Dermis microvascular lymphatic vessel endothelial cell (primary cell): ENCODE measurements at places on chromosomes 1 and 21. TPM values are rescaled to one million over a fixed set of nuclear protein-coding genes. Genes with fewer than 3 reads are reported as not detected.

The SYCP1 gene
- not detected in 2 replicates for total RNA-seq

- no peak for DNase-seq
These were observed 40.1 kb downstream of the SERTAD4 start for GRCh38 chr1:210272666-210273065.

GRCh38 chr1:168520052-168520751 lies 23.6 kb downstream of the XCL2 start:
- no peak for DNase-seq

The OR10Z1 gene
- total RNA-seq: not detected in 2 replicates

DNA sequence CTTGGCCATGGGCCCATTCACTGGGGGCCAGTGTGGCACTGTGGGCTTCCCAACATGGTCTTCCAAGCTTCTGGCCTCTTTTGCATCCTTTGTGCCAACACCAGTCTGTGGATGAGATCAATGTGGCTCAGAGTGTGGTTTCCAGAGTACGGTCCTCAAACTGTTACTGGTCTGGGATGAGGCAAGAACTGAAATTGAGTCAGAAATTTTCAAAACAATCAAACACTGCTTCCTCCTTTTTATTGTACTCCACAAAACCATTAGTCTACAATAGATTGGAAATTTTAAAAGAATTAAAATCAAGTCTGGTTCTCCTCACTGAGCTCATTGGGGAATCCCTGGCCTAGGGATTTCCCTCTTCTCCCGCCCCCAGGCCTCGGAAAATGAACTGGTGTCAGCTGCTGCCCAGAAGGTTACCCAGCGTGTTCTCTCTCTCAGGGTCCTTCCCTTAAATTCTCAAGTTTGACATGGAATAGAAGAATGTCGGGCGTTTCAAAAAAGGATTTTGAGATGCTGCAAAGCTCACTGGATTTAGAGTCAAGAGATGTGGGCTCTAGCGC lies 222.0 kb downstream of the SDCCAG8 start:
- DNase-seq: no peak

- DNase-seq: no peak
These were observed 16.3 kb upstream of the IFNLR1 start for GRCh38 chr1:24203404-24203803.

The HPCAL4 gene
- not detected in 2 replicates for total RNA-seq

- DNase-seq: no peak
These were observed 37.1 kb upstream of the CYP4B1 start for GRCh38 chr1:46761740-46762139.

The VTCN1 gene
- not detected in 2 replicates for total RNA-seq

DNA sequence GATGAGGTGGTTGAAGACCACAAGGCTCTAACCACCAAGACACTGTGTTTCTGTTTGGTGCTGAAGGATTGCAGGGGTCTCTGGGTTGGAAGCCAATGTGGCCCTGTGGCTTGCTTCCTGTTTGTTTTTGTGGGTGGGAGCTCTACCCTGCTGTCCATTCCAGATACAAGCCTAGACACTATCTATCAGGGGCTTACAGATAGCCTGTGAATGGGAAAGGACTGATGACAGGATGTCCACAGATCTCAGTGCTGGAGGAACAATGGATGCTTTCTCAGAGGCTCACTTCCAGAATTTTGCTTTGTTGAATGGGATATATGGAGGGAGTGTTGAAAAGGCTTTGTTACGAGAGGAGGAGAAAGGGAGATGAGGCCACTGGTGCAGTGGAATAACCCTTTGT lies 69.7 kb downstream of the NOS1AP start:
- no peak for DNase-seq

The ANXA9 gene
- total RNA-seq: not detected in 2 replicates

The SYPL2 gene
- under 0.01 TPM in 1 of 2 replicates, not detected in the other for total RNA-seq

The CACNA1S gene
- not detected in 2 replicates for total RNA-seq

DNA sequence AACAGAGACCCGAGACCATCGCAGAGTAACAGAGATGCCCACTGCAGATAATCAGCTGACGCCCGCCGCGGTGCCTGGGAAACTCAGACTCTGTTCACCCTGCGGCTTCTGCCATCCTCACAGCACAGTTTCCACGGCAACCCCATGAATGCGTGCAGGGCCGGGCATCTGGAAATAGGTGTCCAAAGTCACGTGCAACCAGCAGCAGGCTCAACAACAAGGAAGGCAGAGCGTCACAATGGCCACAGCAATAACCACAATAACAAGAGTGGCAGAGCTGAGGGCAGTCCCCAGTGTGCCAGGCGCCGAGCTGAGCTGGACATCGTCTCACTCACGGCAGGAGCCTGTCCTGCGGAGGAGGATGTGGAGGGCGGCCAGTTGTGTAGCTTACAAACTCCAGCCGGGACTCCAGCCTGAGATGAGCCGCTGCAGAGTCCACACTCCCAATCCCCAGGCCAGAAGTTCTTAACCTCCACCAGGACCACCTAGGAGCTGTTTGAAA lies 102.0 kb downstream of the CRYAA start:
- DNase-seq: no peak

The CNR2 gene
- total RNA-seq: not detected in 2 replicates

The CD247 gene
- under 0.01 and 0.13 TPM in 2 replicates for total RNA-seq

The MIER1 gene
- total RNA-seq: 19.4 and 20.7 TPM in 2 replicates

DNA sequence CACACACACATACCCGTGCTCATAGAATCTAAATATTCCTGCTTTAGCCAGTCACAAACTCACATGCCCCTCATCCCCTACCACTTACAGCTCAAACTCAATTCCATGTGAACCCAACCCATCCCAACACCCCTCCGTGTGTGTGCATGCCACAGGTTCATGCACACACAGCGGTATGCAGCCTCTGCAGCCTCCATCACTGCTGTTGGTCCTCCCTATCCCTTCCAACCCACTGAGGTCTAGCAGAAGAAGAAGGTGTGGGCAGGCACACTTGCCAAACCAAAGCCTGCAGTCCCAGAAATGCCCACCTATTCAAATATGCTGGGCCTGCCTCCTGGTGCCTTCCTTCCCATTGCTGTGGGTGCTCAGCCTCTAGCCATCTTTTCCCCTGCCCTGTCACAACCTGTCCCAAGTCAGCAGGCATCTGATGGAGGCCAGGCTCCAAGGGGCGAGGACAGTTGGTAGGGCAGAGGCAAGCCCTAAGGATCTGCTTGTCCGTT lies 26.2 kb downstream of the SLC2A1 start:
- no peak for DNase-seq

The HTR1D gene
- total RNA-seq: 0.13 TPM in 2 replicates

The GLUL gene
- total RNA-seq: 312 and 484 TPM in 2 replicates

The RHEX gene
- not detected in 2 replicates for total RNA-seq

DNA sequence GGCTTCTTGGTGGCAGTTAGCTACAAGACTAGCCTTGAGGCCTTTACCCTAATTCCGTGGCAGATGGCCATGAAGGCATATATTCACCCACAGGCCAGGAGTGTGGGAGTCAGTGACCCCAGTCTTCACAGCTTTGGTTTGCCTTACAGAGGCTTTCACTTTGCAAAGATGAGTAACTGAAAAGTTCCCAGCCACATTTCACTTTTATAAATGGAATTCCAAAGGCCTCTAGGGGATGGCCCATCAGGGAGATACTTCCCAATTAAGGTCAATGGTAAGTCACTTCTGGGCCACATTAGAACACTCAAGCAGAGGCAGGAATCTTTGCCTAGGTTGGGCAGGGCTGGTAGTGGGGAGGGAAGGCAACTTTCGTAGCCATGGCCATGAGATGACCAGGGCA lies 13.1 kb upstream of the HEYL start:
- DNase-seq: no peak

The KLHL20 gene
- 27.7 and 34.5 TPM in 2 replicates for total RNA-seq

GRCh38 chr1:1245817-1246576 lies 525 bp downstream of the C1QTNF12 start:
- DNase-seq: no peak

The CELA2A gene
- not detected in 2 replicates for total RNA-seq

The RAB42 gene
- 5.6 and 11.4 TPM in 2 replicates for total RNA-seq

- peak; percentile 51 for DNase-seq
These were observed 12.4 kb upstream of the BCAR3 start for GRCh38 chr1:93694039-93694438.

- no peak for DNase-seq
These were observed 150.3 kb upstream of the VANGL1 start for GRCh38 chr1:115491298-115492018.

GRCh38 chr1:51799372-51799771 lies 79.2 kb downstream of the NRDC start:
- no peak for DNase-seq

DNA sequence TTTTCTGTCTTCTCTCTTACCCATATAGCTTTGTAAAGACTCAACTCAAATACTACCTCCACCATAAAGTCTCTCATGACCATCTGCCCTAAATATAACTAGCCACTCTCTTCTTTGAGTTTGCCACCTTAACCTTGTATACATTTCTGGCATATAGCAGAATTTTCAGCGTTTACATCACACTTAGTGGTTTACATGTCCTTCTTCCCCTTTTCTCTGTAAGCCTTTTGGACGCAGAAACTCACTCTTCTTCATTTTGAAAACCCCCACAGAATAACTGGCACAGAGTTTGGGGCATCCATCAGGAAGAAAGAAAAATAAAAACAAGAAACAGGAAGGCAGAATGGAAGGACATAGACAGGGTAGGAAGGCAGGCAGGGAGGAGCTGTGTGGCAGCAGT lies 131.8 kb upstream of the DUSP10 start:
- DNase-seq: no peak

DNA sequence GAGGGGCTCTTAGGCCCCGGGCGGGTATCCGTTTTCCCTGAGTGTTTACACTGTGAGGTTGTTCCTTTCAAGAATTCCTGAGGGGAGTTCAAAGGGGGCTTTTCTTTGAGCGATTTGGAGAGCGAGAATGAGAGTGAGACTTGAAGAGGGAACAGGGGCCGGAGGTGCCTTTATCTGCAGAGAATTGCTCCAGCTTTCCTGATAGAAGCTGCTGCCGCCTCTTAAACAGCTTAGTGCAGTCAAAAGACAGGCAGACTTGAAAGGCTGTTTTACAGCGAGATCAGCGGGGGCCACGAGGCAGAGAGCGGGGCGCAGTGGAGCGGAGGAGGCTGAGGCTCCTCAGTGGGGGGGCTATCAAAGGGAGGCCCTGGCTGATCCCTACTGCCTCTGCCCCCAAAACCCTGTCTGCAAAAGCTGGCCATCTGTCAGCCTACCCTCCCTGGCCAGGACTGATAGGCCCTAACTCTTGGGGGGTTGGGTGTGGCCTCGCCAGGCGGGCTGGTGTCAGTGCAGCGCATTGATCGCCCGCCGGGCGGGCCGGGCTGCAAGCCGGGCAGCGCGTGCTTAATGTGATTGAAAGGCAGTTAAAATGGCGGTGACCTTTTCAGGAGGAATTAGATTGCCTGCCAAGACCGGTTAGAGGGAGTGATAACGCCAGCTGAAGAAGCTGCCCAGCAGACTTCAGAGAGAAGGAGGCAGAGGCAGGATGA lies 36.4 kb downstream of the TMEM53 start:
- no peak for DNase-seq

DNA sequence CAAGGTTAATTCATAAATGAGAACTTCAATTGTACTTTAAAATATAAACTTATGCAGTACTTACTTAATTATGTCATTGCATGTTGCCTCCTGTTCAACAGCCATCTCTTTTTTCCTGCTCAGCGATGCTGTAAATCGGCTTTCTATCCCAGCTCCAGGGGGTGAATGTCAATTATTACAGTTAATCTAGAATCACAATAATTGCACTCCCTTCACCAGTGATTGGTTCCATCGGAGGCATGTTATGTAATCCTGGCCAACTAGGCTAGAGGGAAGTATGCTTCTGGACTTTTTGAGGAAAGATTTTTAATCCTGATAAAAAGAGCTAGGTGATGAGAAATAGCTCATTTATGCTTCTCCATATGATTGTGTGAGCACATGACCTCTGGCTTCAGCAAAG lies 53.8 kb upstream of the SGIP1 start:
- no peak for DNase-seq

DNA sequence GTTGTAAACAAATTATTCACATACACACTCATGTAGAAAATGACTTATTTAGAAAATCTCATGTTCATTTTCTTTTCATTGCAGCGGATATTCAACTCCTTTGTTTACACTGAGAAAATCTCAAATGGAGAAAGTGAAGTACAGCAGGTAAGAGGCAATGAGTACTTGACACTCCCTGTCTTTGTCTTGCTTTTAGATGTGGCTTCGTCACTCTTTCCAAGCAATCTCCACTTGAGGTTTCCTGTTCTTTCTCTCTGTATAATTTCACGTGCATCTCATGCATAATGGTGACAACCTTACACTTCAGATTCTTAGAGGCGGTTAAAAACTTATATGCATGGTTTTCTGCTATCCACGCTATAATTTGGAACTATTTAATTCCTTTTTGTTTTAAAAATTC lies 80.6 kb downstream of the CACHD1 start:
- DNase-seq: no peak

GRCh38 chr1:23722652-23723051 lies 20.6 kb upstream of the ELOA start:
- no peak for DNase-seq

GRCh38 chr1:203473781-203474305 lies 1.8 kb upstream of the PRELP start:
- DNase-seq: no peak
